ENCODE measurements at places on chromosomes 2 and 18.

DNA sequence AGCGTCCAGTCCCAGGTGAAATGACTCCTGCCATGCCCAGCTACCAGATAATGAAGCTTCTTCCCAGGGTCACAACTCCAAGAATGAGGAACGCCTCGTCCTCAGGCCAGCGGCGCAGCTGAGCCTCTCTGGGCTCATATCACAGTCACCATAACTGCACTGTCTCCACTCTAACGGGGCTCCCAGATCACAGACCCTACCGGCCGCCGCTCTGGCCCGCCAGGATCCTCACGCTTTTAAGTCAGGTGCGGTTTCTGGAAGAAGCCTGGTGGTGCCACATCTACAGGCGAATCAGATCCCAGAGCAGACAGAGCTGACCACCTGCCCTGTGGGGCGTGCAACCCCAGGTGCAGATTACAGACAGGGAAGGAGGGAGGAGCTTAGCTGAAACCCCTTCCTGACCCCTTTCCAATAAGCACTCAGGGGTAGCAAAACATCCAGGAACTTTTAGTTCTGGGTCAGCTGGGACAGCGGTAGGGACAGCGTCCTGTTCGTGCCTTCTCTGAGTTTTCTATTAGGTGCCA lies 3.7 kb upstream of the ACKR3 start:
- DNase-seq, result no peak

DNA sequence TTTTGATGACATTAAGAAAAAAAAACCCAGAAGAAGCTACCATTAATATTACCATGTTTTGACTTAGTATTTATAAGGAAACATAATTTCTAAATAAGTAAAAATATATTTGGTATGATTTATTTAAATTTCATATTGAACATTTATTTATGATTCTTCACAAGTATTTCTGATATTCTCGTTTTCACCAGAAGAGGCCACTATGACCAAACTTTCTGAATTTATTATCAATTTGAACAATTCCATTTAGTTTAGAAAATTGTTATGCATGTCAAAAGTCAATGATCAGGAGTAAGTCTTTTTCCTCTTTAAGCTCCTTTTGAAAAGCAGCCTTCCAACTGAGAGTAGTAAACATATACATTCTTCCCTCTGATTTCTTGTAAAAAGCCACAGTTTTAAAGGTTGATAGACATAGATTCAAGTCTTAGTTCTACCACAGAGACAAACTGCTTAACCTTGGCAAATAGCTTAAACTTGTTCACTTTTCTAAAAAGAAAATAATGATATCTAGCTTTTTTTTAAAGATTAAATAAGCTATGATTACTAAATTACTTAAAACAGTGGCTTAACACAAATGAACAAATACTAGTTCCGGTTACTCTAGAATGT lies 329.9 kb downstream of the TRIB2 start:
- DNase-seq, result peak; percentile 7

DNA sequence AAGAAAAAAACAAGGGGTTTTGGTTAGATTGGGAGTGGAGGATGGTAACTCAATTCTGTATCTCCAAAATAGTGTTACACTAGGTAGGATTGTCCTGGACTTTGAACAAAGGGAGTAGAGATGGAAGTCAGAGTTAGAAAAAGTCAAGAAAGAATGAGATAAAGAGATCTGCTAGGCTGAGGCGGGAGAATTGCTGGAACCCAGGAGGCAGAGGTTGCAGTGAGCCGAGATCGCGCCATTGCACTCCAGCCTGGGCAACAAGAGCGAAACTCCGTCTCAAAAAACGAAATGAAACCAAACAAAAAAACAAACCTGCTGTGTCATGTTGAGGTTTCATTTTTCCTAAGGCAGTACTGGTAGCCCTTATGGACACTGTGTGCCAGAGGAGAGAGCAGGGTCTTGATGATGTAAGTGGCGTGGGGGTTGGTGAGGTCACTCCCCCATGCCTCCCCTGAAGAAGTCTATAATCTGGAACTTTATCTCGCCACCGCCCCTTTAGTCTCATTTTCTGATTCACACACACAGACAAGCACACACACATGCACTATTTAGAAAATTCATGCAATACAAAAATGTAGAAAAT lies 10.5 kb downstream of the DRC1 start:
- DNase-seq, result peak; percentile 53

GRCh38 chr2:16069663-16069932 lies 129.2 kb downstream of the MYCN start:
- no peak for DNase-seq

GRCh38 chr2:232376260-232376659 lies 2.3 kb upstream of the ALPP start:
- no peak for DNase-seq

Data from amniotic epithelial cell (primary cell).